Kidney tubule cell (primary cell): ENCODE measurements at places on chromosomes 3 and 15.

DNA sequence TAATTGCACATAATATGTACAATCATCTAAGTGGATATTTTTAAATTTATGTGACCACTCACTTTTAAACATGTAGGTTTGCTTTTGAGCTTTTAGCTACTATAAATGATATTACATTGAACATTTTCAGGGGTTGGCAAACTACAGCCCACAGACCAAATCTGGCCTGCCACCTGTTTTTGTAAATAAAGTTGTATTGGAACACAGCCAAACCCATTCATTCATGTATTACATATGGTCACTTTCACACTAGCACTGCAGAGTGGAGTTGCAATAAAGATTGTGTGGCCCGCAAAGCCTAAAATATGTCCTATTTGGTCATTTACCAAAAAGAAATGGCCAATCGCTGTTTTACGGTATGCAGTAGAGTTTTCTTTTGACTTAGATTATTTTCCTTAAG, 21.2 kb downstream of the CMTM7 start:
- no peak for DNase-seq

DNA sequence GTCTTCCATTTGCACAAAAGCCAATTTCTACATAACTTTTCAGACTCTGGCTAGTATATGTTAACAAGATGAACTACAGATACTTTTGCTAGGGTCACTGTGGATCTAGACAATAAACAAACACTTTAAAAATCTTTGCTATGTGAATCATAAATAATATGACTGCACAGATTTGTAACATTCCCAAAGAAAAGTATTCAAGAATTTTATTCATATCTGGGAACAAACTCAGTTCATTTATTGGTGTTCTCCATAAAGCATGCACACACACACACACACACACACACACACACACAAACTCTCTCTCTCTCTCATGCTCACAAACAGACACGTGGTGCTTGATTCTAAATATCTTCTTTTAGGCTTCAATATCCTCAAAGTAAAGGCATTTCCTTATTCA, 18.8 kb upstream of the THRB start:
- no peak for DNase-seq

DNA sequence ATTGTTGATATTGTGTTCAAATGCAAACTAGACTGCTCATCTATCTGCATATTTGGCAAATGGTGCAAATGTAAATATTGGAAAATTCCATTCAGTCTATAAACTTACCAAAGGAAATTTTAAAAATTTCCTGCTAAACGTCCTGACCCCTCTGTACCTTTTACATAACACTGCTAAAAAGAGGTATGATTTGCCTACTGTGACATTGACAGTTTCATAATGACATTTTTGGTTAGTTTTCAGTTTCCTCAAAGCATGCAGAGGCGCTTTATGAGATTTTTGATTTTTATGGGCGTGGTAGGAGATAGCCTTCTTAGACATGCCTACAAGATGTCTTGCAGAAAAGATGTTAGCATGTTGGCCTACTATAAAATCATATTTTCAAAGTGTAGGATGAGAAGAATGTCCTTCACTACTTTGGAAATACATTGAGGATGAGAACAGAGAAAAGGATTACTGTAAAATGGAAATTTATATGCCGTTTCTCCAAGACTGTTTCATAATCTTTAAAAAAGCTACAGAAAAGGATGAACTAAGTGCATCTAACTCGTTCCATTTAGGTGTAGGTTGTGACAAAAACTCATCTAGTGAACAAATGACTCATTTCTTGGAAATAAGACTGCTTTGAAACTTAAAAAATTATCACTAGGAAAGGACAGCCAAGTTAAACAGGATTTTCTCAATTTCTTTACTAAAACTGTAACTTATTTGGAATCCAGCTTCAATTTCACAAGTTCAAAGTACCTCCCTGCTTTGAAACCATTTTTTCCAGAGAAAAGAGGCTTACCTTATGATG, 14.5 kb upstream of the ISLR start:
- DNase-seq, result no peak

- no peak for DNase-seq
Measured at GRCh38 chr3:8113626-8114025, 388.0 kb upstream of the LMCD1 start.

DNA sequence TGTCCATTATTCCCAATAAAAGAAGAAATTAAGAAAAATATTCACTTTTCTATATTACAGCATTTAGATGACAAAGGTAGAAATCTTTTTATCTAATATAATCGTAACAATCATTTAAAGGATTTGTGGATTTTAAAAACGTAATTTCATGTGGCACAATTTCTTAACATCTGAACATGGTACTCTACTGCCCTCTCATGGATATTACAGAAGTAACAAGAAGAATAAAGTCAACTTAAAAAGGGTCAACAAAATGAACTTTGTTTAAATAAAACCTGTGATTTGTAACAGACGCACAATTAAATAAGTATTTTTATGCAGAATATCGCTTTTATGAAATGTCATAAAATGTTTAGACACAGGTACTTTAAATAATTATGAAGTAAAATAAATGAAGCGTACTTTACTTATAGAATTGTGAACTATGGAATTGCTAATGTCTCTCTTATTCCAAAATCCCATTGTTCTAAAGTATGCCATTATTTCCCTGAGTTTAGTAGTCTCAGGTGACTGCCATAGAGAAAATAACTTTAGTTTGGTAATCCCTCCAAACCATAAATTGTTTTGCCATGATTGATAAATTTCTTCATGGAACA, 366.8 kb upstream of the ZNF385D start:
- peak; percentile 54 for DNase-seq

- no peak for DNase-seq
Measured at GRCh38 chr15:49468481-49468839, 45.4 kb downstream of the FGF7 start.

DNA sequence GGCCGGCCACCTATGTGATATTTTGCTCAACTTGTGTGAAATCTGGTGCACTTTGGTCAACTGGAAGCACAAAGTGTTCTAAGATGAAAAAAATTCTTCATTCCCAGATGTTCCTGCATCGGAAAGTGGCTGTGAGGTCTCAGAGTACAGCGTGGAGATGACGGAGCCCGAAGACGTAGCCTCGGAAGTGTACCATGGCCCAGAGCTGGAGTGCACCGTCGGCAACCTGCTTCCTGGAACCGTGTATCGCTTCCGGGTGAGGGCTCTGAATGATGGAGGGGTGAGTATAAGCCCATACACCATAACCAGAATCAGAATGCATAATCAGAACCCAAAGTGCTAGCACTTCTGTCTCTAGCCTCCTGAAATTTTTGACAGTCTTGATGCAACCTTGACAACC, 104.3 kb downstream of the GHSR start:
- DNase-seq, result no peak

- DNase-seq, result no peak
Measured at GRCh38 chr15:56248311-56248992, 4.8 kb upstream of the RFX7 start.

DNA sequence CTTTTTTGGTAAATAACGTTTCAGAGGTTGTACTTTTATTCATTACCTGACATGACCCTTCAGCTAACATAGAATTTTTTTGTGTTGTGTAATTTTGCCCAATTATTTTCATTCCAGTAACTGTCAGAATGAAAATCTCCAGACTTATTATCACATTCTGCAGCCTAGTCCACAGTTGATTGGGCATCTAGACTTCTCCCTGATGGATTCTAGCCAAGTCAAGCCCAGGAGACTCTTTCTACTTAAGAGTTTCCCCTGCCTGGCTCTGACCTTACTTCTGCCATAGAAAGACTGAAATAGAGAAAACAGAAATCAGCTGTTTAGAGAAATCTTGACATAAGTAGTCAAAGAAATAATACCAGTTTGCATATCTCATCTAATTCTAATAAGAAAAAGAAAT, 82.9 kb upstream of the CDAN1 start:
- DNase-seq, result no peak

DNA sequence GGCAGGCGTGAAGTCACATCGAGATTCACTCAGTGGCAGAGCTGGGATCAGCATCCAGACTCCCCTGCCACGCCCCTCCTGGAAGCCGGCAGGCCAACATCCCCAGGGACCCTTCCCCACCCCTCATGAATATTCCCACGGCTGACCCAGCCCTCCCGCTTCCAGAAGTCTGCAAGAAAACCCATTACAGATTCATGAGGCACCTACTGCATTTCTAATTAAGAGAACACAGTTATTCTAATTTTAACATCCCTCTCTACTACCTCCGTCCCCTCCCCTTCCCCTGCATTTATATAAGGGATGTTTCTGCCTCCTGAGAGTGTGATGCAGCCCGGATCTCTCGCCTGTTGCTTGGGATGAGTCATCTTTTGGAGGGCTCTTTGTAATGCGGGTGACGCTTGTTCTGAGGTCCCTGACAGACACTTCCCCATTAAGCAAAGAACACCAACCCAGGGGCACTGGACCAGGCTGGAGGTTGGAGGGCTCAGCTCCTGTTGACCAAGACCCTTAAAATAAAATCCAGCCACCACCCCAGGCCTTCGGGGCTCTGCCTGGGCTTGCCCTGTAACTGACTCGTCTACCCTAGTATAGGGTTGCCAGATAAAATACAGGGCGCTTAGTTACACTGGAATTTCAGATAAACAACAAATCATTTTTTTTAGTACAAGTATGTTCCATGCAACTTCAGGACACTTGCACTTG, 118.7 kb downstream of the NUP210 start:
- peak; percentile 50 for DNase-seq

DNA sequence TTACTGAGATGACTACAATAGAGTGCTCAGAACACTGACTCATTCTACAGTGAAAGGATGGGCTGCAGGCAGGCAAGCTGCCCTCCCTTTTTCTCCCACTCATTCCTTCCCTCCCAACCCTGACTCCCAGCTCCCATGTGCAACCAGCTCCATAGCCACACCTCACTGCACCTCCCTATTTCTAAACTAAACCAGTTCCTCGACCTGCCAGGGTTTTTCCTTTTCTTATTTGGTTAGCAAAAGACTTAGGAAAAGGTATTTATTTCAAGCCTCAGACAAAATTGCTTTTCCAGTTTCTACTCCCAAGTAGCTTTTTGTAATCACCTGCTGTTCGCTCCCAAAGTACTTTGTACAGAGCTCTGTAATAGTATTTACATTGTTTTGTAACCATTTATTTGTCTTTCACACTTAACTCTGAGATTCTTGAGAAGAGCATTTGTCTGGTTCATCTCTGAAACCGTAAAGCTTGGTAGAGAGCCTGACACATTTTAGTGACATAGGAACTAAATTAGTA, 2.2 kb downstream of the AADAC start:
- DNase-seq, result peak; percentile 72

GRCh38 chr15:84911879-84912660, 27.6 kb downstream of the SLC28A1 start:
- peak; percentile 99 for DNase-seq

DNA sequence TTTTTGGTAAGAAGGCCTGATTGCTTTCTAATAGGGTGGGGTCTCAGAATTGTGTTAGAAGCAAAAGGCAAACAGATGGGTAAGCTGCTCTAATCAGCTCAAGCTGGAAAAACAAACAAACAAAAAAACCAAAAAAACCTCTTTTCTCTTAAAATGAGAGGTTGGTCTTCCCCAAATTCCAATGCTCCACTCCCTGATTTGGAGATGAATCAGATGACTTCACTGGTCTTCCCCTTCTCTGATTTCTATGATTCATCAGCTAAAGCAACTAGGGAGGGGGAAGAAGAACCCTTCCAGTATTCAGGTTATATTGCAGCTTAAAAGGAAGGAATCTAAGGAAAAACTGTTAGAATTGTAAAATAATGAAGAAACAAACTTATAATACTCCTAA, 9.6 kb upstream of the ANXA2 start:
- peak; percentile 82 for DNase-seq

GRCh38 chr3:21779909-21780308, 28.9 kb upstream of the ZNF385D start:
- no peak for DNase-seq
